ENCODE measurements at places on chromosomes 5 and 9.
A peak's percentile ranks its signal among the peaks of the same experiment; 100 is the strongest.

DNA sequence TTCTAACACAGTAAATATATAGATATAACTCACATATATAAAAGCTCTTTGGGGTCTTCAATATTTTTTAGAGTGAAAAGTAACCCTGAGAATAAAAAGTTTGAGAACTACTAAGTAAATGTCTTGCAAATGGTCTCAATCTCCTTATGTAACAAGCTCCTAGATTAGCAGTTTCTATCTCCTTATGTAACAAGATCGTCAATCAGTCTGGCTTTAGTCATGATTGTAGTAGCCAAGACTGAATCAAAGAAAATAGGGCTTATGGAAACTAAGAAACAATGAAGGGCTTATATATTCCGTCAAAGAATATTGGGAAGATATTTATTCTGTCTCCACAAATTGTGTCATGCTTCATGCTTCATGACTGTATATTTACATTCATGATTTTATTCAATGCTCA is 22.4 kb upstream of the FREM1 start:
- no peak for DNase-seq

DNA sequence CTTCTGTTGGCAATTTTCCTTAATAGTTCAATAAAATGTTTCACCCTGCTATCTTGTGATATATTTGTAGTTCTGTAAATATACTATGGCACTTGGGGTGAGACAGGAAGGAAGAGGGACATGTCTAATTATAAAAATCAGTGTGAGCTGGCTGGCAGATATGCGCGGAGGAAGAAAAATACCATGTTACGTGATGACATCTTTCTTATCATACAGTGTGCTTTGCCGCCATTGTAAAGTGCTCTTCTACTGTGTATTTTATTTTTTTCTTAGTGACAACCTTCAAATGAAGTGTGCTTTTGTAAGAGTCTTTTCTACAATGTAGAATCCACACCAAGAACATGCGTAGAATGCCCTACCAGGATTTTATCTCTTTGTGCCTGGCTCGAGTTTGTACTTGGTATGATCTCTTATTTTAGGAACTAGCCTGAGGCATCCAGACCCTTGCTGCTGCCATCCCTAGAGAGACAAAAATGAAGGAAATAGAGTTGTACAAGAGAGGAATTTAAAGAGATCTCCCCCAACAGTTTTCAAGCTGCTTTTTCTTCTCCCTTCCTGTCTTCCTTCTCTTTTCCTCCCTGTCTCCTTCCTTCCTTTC is 46.7 kb upstream of the RIOK2 start:
- DNase-seq, result no peak

- DNase-seq, result no peak
Observed at GRCh38 chr5:149348518-149348917, 3.2 kb downstream of the GRPEL2 start.

GRCh38 chr5:172953776-172954675 is 5.2 kb upstream of the RPL26L1 start:
- no peak for DNase-seq

DNA sequence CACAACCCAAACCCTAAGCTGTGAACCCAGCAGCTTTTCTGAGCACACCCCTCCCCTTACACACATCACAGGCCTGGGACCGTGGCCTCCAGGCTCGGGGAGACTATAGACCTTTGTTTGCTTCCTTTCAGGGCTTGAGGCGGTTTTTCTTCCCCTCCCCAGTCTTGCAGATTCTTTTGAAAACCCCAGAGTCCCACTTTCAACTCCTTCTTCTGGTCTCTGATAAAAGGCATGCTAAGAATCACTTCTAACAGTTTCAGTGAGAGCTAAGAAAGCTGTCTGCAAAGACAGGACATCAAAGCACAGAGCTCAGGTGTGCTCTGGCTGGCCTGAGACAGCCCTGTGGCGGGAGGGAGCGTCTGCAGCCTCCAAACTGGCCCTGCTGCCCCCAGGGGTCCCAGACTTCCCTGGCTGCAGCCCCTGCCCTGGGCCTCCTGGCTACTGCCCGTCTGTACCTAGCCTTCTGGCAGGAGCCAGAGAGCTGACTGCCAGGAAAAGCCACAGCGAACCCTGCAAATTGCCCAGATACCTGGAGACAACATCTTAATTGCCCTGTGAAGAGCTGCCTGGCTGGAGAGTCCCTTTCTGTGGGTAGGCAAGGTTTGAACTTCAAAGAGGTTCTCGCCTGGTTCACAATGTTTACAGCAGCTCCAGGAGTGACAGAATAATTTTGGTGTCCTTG is 138.9 kb downstream of the GADD45G start:
- DNase-seq, result no peak

GRCh38 chr5:93018461-93018860 is 562.6 kb downstream of the NR2F1-AS1 start:
- no peak for DNase-seq

- DNase-seq, result peak; percentile 13
Observed at GRCh38 chr9:78143281-78144007, 92.4 kb upstream of the CEP78 start.

GRCh38 chr5:146327257-146327870 is 11.3 kb upstream of the POU4F3 start:
- no peak for DNase-seq

DNA sequence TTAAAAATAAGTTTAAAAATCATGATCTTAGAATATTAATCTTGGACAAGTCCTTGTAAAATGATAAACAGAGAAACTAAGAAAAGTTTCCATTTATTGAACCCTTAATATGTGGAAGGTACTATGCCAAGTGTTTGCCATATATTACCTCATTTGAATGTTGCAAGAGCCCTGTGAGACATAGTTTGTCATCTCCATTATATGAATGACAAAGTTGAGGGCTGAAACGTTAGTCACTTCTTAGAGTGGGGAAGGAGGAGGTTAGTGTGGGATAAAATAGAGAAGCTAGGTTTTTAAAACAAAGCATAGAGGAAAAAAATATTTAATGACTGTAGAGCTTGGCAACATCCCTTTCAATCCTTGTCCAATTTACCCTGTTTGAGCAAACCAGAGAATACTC is 2.0 kb downstream of the TNC start:
- DNase-seq, result no peak

DNA sequence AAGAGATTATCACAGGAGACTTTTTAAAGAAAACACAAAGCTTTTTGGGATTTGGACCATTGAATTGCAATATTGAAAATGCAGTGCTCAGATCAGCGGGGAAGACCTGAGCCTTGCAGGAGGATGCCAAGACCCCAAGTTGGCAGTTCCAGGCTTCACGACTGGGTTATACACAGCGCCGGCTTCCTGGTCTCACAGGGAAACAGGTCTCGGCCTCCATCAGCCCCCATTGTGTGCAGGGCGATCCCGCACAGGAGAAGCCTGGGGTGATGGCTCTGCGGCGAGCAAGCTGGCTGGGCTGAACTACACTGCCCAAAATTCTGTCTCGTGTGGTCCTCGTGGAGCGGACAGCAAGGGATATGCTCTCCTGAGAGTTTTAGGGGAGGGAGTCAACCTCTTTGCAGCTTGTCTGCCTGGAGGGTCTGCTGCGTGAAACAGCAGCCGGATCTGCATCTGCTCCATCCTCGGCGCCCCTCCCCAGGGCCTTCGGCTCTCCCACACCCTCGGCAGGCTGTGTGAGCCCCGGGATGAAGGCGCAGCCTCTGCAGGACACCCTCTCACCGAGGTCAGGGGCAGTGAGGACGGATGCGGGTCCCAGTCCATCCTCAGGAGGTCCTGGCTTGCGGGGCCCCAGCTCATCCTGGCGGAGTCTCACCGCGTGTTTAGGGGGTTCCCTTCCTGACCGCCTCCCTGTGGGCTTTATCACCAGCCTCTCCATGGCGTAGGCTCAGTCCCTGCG is 60.6 kb downstream of the NSUN2 start:
- DNase-seq, result no peak

DNA sequence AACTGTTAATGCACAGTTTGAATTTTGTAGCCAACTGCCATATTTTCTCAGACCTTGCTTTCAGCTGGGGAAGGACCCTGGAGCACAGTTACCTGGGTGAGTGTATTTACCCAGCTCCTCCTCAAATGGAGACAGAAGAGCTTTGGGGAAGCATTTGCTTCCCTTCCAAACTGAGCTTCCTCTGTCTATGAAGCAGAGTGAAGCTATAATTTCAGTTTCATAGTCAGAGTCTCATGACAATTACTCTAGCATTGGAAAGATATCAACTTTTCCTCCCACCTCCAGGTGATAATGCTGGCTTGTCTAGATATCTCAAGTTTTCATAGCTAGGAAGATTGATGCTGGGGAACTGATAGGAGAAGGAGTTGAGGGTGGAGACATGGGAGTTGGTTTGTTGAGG is 406.4 kb upstream of the CLINT1 start:
- DNase-seq, result no peak

DNA sequence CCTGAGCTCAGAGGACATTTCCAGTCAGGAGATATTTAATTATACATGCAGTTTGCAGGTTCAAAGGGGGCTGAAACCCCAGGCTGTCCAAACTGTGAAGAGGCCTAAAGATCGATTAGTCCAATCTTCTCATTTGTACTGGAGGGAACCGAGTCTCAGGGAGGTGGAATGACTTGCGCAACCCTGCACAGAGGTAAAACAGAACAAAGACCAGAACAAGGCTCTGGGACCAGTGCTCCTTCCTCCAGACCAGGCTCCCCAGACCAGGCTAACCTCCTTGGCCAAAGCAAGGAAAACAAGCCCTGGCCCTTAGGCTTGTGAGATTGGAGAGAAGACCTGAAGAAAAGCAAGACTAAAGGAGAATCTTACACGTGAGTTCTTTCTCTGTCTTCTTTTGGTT is 120.8 kb downstream of the ENC1 start:
- DNase-seq, result no peak

GRCh38 chr9:33043671-33044070 is 18.6 kb downstream of the DNAJA1 start:
- DNase-seq, result no peak

DNA sequence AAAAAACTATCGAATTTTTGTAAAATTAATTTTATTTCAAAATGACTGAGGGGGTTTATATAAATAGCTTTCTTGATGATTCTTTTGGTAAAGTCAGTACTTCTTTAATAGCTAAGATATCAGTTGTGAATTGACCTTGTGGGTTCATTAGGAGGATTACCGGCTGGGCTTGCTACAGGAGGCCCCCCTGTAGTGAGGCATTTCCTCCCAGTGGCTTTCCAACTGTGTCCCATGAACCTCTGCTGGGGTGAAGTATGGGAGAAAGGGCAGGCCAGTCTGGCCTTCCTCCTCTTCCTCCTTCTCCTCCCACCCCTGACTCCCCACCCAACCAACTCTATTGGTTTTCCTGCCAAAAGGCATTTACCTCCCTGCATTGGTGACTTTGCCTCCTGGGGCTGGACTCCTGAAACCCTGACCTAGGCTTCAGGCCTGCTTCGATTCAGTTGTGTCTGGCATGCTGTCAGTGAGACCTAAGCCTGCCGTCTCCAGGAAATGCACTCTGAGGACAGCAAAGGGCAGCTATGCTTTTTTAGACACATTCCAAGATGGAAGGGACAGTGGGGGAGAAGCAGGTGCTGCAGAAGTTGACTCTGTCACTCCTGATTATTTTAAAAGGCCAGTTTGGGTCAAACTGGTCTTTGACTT is 144.8 kb downstream of the HSPA4 start:
- no peak for DNase-seq

- no peak for DNase-seq
Observed at GRCh38 chr9:134628354-134628736, 13.3 kb upstream of the COL5A1 start.

DNA sequence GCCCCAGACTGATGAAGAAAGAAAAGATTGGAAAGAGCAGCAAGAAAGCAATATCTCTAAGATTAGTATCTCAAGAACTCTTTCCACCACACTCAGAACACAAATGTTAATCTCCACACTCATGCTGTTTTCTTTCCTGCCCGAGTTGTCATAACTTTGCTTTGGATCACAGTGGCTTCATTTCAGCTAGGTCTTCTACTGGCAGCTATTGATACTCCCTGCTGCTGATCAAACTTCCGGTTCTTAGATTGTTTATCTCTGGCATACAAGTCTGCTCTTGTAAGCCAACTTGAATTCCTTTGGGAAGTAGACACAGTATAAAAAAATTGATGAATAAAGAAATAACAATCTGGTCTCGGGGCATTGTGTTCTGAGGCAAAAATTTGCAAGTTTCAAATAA is 77.7 kb upstream of the SPEF2 start:
- no peak for DNase-seq

GRCh38 chr5:134517553-134517952 is 7.9 kb upstream of the JADE2 start:
- DNase-seq, result no peak

DNA sequence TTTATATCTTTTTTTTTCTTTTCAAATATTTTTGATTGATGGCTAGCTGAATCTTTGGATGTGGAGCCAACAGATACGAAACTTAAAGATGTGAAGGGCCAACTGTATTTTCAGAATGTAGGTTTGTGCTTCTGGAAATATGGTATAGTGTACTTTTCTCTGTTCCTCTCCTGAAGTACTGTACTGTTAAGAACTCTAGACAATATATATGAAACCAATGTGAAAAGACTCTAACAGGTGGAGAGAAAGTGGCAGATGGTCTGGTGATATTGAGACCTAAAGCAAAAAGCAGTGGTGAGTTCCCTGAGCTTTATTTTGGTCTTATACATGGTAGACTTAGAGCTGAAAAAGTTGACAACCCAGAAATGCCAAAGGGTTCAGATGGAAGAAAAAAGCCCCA is 185.0 kb upstream of the GRIN3A start:
- DNase-seq, result no peak

DNA sequence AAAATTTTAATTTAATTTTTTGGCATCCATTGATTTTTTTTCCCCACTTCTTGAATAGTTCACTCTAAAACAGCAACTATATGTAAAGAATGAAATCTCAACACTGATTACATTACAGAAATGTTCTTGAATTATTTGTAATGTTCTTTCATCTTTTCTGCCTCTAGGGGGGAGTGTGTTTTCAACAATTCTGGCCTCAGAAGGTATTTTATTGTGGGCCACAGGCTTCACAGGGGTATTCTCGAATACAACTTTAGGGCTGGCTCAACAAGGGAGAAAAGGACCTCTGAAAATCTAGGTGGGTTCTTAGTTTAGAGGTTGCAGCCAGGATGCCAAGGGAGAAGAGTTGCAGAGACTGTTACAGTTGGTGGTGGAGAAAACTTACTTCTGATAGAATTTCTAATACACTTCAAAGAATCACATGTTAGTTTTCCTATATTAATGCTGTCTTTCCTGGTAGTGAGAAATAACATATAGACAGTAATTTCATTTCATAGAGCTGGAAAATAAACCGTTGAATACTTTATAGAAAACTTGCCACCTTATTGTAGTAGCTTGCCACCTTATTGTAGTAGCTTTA is 3.6 kb upstream of the NPR3 start:
- peak; percentile 14 for DNase-seq

DNA sequence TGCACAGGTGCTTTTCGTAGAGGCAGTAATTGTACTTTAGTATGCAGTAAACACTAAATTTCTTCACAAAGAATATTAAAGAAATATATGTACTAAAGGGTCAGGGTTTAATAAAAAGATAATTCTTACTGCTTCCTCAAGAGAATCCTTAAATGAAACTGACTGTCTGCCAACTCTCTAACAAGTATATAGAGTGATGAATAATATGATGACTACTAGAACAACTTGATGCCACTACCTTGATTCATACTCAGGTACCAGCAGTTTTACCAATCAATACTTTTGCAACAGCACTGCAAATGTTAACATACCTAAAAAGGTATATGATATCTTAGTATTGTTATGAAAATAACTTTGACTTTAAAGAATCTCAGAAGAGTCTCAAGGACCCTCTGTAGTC is 3.8 kb downstream of the YIPF5 start:
- DNase-seq, result no peak

- no peak for DNase-seq
Observed at GRCh38 chr9:117587263-117587662, 116.9 kb upstream of the TLR4 start.

- no peak for DNase-seq
Observed at GRCh38 chr9:122788831-122789230, at the start of gene OR5C1. TSS of gene OR5C1 (plus strand) at chr9:122788933. CDS start at chr9:122788933, 0 bp downstream.

Data from erythroblast (primary cell).